Dorsolateral prefrontal cortex (tissue), 122 donors: ENCODE measurements at places on chromosomes 2 and 18.

DNA sequence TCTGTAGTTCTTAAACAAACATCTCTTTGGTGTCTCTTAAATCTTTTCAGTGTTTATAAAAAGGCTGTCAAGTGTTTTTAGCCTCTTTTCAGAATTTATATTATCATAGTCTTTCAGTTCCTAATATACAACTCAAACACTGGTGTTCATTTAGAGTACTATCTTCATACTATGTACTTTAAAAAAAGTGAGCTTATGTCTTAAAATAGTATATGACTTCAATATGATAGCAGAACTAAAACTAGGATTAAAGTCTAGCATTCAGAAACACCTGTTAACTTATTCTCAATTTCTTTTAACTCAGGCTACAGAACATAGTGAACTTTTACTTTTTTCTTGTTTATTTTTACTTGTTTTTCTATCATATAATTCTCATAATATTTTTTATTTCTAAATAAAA, 14.7 kb upstream of the IKZF2 start:
- DNase-seq, result no peak

- DNase-seq, result no peak
Measured at GRCh38 chr18:57744211-57744694, 58.9 kb downstream of the ATP8B1 start.

- no peak for DNase-seq
Measured at GRCh38 chr2:102065675-102066252, 74.0 kb downstream of the IL1R2 start.

GRCh38 chr18:48818329-48819254, 132.2 kb downstream of the SMAD7 start:
- no peak for DNase-seq

GRCh38 chr2:235744161-235744560, 250.3 kb downstream of the AGAP1 start:
- DNase-seq, result no peak

GRCh38 chr2:7672027-7672684, 754.9 kb downstream of the RNF144A start:
- DNase-seq, result no peak

- no peak for DNase-seq
Measured at GRCh38 chr2:177261116-177262060, 3.1 kb downstream of the NFE2L2 start.

GRCh38 chr2:221477714-221478484, 94.2 kb downstream of the EPHA4 start:
- no peak for DNase-seq

DNA sequence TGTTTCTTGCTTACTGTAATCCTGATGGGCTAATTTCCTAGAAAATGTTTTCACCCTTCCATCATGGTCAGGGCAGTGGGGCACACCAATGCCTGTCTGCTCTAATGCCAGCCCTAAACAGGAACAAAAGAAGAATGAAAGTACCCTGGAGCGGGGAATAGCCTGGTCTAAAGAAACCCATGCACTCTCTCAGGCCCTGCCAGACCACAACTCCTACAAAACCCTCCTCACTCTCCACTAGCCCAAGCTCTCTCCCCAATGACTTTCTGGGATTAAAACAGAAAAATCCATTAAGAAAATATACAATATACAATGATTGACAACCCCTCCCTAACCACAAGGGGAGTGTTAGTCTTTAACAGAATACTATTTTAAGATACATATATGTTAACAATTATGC, 67.6 kb downstream of the AAK1 start:
- DNase-seq, result no peak

GRCh38 chr2:54803783-54804751, 80.6 kb downstream of the EML6 start:
- DNase-seq, result no peak

- peak; percentile 80 for DNase-seq
Measured at GRCh38 chr2:231047274-231047922, 9.3 kb upstream of the PSMD1 start.

- no peak for DNase-seq
Measured at GRCh38 chr2:101419096-101419663, 31.9 kb upstream of the CREG2 start.

DNA sequence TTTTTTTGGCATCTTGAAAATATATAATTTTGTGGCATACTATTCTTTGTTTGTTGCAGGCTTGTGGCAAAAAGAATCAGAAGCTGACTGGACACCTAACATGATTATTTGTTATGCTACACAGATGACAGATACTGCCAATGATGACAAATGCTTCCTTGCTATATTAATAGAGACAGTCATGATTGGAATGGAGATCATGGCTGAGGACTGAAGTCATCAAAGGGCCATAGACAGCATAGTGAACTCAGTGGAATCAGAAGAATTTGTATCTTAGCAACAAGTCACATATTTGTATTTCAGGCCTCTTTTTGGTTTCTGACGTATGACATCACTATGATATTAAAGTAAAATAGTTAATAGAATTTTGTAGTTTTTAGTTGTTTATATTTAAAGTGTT, 1003.8 kb upstream of the DDX18 start:
- DNase-seq, result no peak

DNA sequence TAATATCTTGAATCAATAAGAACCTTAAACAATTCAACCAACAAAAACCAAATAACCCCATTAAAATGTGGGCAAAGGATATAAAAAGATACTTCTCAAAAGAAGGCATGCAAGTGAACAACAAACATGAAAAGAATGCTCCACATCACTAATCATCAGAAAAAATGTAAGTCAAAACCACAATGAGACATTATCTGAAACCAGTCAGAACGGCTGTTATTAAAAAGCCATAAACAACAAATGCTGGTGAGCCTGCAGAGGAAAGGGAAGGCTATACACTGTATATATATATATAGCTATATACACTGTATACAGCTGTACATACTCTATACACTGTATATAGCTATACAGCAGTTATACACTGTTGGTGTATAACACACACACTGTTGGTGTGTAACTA, 47.8 kb upstream of the GALNT13 start:
- no peak for DNase-seq

DNA sequence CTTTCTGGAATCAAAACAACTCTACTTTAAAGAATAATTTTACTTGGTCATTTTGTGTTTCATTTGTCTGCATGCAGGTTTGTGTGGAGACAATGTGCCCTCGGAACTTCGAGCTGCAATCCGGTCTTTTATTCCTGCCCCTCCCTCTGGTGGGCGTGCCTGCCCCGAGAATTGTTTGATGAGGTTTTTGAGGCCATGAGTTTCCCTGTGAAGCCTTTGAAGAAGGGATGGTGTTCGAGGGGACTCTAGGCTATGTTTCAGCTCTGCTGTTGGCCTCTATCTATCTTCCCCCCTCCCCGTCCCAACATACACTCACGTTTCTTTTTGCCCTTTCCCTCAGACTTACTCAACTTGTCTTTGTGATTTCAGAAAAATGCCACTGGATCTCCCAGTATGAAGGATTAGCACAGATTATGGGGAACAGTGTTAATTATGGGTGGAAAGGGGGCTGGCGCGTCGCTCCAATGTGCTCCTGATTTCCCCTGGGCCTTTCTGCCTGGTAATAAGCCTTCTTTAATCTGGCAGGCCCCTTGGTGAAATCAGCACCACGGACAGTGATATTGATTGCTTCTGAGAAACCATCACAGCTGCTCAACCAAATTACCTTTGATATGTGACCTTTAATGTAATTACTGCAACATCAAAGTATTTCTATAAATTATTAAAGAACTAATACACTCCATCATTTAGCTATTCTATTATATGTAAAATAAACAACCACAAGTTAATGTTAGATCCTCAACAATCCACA, 82.2 kb downstream of the CELF4 start:
- no peak for DNase-seq

DNA sequence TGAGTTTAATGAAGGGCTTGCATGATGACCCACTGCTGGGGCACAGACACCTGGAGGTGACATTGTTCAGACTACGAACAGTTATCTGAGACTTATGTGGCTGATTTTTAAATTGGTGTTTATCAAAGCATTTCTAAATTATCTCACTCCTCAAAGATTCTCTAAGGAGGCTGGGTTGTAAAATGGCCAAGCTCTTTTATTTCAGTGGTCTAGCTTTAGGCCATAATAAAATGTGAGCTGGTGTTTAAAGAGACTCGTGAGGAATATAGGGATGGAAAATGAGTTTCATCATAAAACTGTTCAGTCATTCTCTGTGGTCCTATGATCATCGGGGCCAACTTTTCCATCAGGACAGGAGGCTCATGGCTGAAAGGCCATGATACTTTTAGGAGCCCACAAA, 93.4 kb downstream of the SPP2 start:
- no peak for DNase-seq

GRCh38 chr2:110205660-110206455, 1.0 kb upstream of the NPHP1 start:
- DNase-seq, result no peak
